Cortex of kidney (tissue), 1 donor: ENCODE measurements at places on chromosomes 3 and 15.

GRCh38 chr3:4589475-4590097, 96.4 kb downstream of the ITPR1 start:
- no peak for DNase-seq

DNA sequence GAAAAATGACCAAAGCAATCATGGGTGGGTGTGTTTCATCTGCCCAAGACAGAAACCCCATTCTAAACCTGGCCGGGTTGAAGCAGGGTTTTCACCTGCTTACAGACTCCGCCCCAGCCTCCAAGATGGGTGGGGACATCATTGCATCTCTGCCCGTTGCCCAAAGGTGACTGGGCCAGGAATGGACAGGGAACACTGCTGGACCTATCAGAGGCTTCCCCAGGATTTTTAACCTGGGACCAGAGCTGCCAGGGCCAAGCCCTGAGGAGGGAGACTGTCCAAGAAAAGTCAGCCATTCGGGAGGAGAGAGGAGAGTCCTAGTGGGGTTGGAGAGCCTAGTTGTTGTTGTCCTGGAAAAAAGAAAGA, 109.7 kb upstream of the ALDH1A3 start:
- no peak for DNase-seq

GRCh38 chr3:194203482-194204041, 67.6 kb downstream of the HES1 start:
- no peak for DNase-seq

GRCh38 chr15:39555885-39556284, 25.0 kb upstream of the THBS1 start:
- DNase-seq, result no peak

GRCh38 chr3:112856537-112856936, 9.9 kb upstream of the CD200R1L start:
- DNase-seq, result no peak

- DNase-seq, result no peak
Observed at GRCh38 chr15:77033417-77033728, 37.5 kb downstream of the TSPAN3 start.

GRCh38 chr15:67051088-67052045, 14.0 kb upstream of the SMAD3 start:
- DNase-seq, result no peak

DNA sequence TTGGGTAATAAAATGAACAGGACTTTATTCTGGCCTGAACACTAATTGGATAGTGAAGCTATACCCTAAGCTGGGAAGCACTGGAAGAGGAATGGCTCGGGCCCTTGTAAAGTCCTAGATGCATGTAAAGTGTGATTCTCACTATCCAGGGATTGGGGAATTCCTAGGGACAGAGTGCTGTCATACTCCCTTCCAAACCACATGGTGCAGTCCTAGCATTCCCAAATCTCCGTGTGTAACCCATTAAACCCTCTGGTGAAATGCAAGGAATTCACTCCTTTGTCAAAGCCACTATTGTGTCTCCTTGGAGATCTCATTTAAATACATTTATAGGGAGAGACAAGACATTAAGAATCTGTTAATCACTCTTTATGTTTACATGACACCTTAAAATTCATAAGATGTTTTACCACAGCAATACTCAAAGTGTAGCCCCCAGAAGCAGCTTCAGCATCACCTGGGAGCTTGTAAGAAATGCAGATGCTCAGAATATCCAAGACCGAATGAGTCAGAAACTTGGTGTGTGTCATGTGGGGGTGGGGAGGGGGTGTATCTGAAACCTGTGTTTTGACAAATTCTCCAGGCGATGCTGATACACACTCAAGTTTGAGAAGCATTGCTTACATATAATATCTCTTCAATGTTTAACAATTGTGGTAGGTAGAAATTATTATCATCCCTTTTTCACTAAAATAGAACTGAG, 121.8 kb upstream of the NPHP3 start:
- no peak for DNase-seq

DNA sequence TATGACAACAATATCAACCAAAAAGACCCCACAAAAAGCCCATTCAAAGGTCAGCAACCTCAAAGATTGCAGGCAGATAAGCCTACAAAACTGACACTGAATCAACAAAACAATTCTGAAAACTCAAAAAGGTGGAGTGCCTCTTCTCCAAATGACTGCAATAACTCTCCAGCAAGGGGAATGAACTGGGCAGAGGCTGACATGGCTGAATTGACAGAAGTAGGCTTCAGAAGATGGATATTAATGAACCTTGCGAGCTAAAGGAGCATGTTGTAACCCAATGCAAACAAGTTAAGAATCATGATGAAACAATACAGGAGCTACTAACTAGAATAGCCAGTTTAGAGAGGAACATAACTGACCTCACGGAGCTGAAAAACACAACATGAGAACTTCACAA, 20.4 kb upstream of the SLC25A38 start:
- DNase-seq, result no peak

DNA sequence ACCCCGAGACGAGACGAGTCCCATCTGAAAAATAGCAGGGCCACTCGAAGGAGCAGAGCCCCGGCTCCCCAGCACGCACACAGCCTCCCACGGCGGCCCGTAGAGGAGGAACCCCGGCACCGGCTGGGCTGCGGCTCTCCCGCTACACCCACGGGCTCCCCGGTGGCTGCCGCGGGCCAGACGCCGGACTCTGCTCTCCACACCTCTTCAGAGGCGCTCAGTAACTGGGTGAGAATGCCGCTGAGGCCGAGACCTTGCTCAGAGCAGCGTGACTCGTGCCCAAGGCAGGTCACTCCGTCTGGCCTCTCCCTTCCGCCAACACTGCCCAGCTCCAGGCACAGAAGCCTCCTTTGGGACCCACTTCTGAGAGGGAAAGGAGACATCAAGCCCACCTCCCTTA, 34.4 kb downstream of the TNK2 start:
- DNase-seq, result no peak

GRCh38 chr15:38538328-38539007, 26.1 kb downstream of the RASGRP1 start:
- no peak for DNase-seq

DNA sequence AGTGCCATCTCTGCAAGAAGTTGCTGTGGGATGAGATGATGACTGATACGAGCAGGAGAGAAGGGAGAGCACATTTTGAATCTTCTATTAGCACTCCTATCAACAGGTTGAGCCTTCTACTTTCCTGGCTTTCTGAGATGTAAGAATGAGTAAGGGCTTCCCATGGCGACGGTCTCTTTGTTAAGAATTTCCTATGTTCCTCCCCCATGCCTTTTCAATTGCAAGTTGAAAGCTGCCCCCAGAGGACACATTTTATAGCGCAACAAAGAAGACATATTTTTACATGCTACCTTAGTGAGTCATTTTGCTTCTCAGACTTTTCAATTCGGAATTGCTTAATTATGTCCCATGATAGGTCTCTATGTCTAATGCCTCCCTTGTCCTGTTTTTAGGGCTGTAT, 71.3 kb upstream of the LRTM1 start:
- no peak for DNase-seq

- DNase-seq, result no peak
Observed at GRCh38 chr3:154242766-154243165, 81.5 kb downstream of the DHX36 start.

GRCh38 chr3:150607267-150608065, 4.3 kb downstream of the SELENOT start:
- no peak for DNase-seq
